Activated CD4-positive, alpha-beta T cell treated with anti-CD3 and anti-CD28 coated beads for 24 hours (primary cell): ENCODE measurements at places on chromosomes 5 and 9.

DNA sequence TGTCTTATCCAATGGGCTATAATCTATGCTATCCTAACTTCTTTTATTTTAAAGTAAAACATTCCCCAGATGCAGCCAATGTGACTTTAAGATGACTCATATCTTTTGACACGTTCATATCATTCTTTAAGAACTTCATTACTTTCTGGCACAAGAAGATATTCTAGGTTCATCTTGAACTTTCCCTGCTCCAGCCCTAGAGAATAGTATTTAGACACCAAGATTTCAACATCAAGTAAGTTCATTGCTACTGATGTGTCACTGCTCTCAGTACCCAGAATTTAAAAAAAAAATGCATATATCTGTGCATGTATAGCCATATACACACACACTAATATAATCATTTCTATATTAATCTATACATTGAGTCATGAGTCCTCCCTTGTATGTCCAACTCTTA, 175.2 kb downstream of the SAXO1 start:
- no peak for DNase-seq

GRCh38 chr5:54900984-54901725, 84.2 kb downstream of the ESM1 start:
- DNase-seq, result no peak

GRCh38 chr9:130243015-130243881, 22.3 kb upstream of the HMCN2 start:
- DNase-seq, result peak; percentile 86

DNA sequence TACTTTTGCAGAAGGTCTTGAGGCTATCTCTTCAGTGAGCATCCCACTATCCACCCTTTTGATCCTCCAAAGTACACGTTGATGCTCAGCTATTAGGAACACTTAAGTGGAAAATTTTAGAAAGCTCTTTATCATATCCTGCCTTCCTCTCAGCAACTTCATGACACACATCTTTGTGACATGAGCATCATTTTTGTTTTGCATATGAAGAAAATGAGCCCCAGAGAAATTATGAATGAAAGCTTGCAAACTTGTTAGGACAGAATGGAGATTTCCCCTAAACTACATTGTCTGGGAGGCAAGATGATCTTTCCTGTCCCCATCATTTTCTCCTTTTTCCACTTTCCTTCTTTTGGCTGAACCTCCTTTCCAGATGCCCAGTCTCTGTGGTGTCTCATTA, 239.4 kb upstream of the PIK3R1 start:
- no peak for DNase-seq

DNA sequence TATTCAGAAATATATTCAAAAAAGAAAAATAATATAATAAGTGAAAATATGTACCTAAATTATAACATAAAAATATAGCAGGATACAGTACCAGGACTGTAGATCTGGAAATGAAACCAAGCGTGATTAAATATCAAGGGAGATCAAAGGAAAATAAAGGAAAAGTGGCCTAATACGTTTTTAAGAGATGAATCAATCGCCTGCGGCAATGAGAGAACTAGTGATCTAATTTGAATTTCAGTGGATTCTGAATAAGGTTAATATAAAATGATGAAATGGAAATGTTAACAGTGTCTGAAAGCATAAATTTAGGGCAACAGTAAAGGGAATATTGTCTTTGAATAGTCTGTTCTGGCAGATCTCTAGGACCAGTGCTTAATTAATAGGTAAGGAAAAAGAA, 1761.9 kb upstream of the ACO1 start:
- no peak for DNase-seq

DNA sequence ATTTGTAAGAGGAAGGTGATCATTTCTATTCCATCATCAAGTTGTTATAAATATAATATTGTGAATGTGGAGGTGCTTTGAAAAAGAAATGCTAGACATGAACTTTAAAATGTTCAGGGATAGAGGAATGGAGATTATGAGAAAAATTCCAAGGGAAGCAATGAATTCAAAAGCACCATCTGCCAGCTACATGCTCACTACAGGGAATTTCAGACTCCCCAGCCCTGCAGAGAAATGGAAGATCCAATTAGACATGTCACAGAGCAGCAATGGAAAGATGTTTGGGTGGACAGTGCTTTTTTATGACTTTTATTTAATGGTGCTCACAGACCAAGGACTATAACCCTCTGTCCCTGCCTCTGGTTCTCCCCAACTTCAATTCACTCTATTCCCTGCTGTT, 209.7 kb downstream of the ESM1 start:
- DNase-seq, result no peak

GRCh38 chr5:57499262-57500050, 16.8 kb upstream of the ACTBL2 start:
- DNase-seq, result no peak

DNA sequence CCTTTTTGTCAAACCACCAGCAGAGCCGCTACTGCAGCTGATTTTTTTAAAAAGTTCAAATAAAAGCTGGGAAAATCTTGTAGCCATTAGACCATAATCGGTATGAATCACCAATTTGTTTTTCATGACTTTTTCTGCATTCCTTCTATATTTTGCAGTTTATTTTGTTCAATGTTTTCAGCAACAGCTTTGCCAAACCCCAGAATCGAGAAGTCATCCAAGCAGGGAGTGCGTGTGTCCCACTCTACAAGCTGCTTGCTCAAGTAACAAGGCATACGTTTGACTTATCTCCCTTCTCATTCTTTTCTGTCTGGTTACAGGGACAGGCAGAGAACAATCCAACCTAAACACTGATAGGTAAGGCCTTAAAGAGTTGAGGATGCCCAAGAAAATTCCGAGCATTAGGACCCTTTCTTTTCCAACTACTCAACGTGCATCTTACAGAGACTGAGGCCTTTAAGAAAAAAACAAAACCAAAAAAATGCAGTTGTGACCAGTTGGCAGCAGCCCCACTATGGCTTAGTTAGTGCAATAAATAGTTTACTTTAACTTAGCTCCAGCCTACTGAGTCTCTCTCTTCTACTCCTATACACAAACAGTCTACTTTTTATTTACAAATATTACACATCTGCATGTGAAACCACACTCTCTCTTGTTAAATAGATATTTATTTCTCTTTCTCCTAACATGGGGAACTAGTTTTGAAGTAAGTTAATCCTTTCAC, 134.7 kb upstream of the SLIT3 start:
- DNase-seq, result no peak

DNA sequence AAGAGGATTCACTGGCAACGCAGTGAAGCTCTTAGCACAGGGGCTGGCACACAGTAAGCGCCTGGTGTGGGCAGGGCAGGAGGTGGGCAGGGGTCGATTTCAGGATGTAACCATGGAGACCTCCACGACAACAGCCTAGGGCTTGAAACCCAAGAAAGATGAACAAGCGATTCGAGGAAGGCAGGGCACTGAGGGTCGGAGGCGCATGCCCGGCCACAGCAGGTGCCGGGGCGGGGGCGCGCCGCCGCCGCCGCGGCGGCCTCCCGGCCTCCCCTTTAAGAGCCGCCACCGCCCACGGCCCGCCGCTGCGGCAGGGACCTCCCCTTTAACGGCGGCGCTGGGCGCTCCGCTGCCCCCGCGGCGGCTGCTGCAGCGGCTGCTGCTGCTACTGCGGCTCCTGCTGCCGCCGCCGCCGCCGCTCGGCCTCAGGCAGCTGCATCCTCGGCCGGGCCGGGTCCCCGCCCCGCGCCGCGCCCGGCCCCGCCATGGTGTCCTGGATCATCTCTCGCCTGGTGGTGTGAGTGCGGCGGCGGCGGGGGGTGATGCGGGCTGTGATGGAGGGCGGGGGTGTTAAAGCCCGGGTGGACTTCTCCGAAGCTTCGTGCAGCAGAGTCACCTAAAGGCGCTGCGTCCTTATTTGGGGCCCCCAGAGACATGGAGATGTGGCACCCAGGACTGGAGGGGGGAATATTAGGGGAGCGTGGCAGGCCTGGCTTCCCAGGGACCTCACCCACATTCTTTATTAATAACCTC, at the start of gene REEP2:
TSS of gene REEP2 (plus strand) at position 334 of the 753 bp plus-strand sequence. CDS start at position 486, 152 bp downstream.
- peak; percentile 45 for DNase-seq

GRCh38 chr5:143044265-143044664, 274.1 kb downstream of the ARHGAP26 start:
- DNase-seq, result no peak

GRCh38 chr5:139711067-139711905, 63.1 kb downstream of the CXXC5 start:
- peak; percentile 41 for DNase-seq

DNA sequence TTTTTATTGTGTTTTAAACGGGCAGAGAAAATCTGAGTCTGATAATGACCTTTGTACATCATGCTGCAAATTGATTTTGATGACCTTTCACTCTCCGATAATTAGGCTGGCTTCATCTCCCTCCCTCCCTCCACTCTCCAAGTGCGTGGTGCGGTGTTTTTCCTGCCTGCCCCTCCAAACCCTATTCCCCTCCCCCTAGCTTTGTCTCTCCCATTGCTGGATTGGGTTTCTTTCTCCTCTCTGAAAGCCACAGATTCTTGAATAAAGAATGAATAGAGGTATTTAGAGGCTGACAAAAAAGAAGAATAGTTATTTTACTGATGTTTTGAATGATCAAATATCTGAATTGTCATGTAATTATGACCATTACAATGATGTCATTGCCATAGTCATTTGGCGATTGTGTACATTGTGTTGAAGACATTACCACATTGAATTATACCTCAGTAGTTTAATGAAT, 571.1 kb upstream of the ZNF608 start:
- DNase-seq, result no peak

GRCh38 chr9:131682261-131682660, 57.6 kb downstream of the RAPGEF1 start:
- no peak for DNase-seq

DNA sequence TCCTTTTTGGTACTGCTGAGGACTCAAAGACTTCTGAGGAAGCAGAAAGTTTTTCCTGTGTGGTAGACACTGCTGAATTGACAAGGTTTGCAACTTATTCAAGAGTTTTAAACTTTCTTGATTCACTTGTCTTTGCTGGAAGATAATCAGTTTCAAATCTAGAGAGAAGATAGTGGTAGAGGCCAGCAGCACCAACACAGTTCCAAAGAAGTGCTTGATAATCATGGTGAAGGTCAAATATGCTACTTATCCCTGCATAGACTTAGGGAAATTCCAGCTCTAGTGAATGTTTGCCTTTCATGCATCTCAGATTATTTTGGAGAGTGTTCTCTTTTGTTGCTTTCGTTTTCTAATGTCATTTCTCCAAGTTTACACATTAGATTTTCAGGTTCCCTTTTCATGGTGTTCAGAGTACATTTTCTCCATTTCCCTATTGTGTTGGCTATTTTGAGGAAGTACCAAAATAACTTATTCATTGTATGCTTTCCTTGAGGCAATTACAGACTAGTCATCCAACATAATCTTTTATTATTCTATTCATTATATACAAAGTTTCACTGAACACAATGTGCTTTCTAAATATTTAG, 550 bp downstream of the IFNE start:
- DNase-seq, result no peak

DNA sequence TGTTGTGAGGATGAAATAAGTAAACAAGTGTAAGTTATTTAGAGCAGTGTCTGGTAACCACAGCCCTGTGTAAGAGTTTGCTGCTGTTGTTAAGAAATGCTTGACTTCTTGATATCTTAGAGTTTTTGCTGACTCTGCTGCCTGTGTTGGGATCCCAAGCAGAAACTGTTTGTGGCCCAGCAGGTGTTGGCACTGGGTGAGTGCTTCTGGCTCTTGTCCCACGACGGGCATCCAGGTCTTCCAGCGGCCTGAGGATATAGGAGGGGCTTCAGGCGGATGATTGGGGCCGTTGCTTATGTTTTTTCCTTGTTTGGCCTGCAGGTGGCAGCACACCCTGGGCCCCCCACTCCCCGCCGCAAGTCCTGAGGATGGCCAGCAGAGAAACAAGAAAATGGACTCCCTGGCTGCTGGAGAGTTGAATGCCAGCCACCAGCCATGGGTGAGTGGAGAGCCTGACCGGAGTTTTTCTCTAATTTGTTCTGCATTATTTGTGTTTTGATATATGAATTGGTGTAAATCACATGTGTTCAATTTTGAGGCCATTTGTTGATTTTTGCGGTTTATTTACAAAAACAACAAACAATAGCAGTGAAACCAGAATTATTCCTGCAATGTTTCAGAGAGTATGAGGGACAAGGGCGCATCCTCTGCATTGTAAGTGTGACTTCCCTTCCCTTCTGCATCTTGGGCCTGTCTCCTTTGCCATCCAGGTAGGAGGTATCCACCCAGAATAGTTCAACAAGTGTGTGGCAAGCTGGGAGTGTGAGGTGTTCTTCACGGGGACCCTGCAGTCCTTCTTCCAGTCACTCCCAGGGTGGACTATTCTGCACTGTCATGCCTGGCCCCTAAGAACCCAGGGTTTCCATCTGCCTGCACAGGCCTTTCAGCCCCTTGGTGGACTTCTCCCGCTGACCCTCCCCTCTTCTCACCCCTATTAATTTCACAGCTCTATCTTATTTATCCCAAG, 50.3 kb downstream of the SLC22A5 start:
- DNase-seq, result no peak

DNA sequence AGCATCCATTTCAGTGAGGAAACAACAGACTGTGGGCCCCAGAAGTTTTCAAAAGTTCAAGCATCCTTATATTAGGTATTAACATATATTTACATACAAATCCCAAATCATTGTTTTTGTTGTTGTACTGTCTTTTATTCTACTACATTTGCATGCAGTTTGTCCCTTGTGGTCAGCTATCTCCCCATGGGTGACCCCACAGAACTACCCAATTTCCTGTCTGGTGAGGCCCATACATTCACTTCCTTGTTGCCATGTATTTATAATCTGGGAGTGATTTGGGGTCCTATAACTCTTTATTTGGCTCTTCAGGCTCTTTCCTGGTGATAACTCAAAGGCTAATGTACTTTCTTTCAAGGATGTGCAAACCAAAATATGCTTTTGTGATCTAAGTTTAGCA, 3.3 kb upstream of the CD180 start:
- DNase-seq, result no peak

GRCh38 chr9:34465468-34465867, 6.9 kb downstream of the DNAI1 start:
- DNase-seq, result no peak

- DNase-seq, result no peak
Measured at GRCh38 chr5:159214486-159215271, 5.3 kb upstream of the RNF145 start.

DNA sequence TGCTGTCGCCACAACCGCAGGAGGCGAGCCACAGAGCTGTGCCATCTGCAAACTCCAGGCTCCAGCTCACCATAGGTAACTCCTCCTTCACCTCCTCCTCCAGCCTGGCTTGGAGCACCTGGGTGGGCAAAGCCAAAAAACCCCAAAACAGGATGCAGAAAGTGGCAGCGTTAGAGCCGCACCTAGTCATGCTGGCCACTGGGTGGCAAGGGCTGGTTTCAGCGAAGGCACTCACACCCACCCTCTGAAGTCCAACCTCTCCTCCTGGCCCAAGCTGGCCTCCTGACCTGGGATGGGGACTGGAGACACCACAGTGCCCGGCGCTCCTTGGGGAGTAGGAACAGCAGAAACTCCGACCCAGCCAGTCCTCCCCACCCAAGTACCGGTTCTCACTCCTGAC, 28.7 kb upstream of the ZNF354B start:
- no peak for DNase-seq

- no peak for DNase-seq
Measured at GRCh38 chr9:26157411-26157810, 479.2 kb upstream of the TUSC1 start.
